ENCODE measurements at places on chromosomes 7 and 10.

GRCh38 chr10:108592956-108593355 lies 1330.4 kb downstream of the XPNPEP1 start:
- no peak for DNase-seq

DNA sequence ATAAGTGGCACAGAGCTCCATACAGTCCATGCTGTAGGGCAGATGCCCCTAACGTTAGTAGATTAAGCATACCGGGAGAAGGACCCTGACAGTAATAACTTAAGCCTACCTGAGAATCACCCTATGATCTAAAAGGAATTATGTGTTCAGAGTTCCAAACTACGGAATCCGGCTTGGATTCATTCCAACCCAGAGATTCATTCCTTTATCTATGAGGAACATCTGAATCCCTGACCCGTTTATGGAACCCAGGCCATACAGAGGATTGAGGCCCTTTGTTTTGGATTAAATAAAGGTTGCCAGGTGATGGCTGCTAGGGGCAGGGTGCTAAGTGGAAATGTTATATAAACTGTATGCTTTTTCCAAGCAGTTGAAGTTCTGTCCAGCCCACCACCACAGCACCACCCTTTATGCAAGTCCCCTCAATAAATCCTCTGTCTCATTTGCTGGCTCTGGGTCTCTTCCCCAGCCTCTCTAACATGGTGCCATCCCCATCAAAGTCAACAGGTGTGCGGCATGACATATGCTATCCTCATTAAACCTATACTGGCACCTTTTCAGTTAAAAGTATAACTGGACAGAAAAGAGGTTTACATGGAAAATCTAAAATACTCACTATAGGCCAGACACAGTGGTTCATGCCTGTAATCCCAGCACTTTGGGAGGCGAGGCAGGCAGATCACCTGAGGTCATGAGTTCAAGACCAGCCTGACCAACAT lies 9.1 kb upstream of the ANAPC16 start:
- no peak for DNase-seq

GRCh38 chr7:129166745-129167144 lies 21.7 kb upstream of the SMO start:
- no peak for DNase-seq

DNA sequence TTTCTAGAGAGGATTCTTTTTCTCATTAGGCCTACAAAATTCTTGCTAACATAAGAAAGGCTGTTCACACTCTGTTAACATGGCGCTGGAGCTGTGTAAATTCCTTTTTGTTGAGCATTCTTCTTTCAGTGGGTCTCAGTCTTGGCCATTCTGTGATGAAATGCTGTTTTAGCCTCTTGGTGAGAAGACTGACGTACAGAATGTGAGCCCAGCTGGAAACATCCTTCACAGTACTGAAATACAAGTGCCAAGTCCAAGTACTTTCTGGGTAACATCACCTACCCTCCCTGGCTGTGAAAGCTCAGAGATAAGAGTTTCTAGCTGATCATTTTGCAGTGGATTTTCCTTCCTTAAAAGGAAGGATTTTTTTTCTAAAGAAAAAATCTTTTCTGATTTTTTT lies 231.8 kb downstream of the AHR start:
- DNase-seq: no peak

DNA sequence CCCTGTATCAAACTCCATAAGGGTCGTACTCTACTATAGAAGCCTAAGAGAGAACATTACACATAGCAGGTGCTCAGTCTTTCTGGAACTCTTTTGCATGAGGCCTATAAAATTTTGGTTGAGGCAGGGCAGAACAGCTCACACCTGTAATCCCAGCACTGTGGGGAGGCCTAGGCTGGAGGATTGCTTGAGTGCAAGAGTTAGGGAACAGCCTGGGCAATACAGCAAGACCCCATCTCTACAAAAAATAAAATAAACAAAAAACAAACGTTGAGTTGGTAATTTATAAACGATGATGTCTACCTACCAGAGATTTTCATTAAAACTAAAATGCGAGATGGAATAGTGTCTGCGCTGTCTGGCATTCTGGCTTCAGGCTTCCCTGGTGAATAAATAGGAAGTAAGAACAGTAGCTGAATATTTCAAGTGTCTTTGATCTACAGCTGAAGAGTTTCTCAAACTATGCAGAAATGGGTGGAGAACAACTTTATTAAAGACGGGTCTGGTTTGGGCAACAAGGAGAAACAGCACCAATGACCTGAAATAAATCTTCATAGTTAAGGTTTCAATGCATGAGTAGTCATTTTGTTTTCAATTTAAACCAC lies 774 bp downstream of the PON2 start:
- DNase-seq: no peak

GRCh38 chr7:9557853-9558252 lies 1124.4 kb downstream of the NXPH1 start:
- DNase-seq: no peak

GRCh38 chr7:47303695-47304453 lies 278.0 kb downstream of the TNS3 start:
- DNase-seq: no peak

- no peak for DNase-seq
Observed at GRCh38 chr7:139623518-139623917, 100.0 kb downstream of the CLEC2L start.

DNA sequence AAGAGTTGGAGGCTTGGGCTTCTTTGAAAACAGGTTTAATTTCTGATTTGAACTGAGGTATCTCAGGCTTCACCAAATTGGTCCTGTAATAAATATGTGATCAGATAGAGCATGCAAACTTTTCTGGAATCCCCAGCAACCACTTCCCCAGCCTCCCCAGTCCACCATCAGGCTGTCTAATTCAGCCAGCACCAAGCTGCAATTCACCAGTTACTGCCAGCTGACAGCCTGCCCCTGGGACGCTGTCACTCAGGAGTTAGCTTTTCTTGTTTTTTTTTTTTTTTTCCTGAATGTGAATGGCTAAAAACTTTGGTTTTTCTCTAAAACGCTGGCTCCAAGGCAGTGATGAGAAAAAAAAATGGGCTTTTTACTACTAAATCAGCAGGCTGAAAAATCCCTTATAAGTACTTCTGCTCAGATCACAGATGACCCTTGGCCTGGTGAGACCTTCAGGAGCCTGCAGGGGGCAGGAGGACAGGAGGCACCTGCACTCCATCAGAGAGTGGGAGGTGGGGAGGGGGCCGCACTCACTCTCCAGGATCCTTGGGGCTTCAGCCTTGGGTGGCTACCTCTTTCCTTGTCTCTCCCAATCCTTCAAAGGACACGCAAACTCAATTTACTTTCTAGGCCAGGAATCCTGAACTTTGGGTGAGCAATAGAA lies 349.4 kb downstream of the GATA3 start:
- no peak for DNase-seq

GRCh38 chr7:122790591-122790990 lies 87.9 kb upstream of the RNF148 start:
- DNase-seq: no peak

- DNase-seq: no peak
Observed at GRCh38 chr10:79220307-79220706, 127.0 kb upstream of the PPIF start.

DNA sequence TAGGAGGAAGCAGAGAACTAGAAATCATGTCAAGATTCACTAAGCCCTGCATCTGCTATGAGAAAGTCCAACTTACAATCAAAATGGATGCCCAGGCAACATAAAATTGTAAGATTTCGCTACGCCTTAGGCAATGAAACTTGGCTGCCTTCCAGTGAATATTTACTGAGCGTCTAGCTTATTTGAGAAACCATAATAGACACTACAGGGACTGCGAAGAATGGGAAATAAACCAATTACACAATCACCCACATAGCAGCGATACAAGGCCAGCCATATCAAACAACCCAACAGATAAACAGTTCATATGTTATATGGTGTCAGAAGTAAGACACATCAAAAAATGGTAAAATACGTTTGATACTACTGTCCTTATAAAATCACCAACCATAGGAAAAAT lies 545.0 kb upstream of the C7orf33 start:
- no peak for DNase-seq

DNA sequence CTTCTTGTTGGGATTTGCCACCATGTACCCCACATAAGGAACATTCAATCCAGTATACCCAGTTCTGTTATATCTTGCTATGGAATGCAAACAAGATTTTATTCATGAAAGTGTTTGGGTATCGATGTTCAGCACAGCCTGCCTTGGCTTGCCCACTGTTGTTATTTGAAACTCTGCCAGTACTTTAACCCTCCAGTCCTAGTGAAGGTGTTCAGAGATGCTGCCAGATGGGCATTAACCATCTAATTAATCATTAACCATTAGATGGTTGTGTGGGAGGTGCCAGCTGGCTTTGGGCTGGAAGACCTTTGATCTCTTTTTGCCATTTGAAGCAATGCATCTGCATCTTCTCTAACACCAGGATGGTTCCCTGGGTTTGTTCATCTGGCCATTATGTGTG lies 363.0 kb downstream of the SH2D4B start:
- no peak for DNase-seq

GRCh38 chr10:16779384-16779915 lies 37.8 kb downstream of the RSU1 start:
- DNase-seq: no peak

DNA sequence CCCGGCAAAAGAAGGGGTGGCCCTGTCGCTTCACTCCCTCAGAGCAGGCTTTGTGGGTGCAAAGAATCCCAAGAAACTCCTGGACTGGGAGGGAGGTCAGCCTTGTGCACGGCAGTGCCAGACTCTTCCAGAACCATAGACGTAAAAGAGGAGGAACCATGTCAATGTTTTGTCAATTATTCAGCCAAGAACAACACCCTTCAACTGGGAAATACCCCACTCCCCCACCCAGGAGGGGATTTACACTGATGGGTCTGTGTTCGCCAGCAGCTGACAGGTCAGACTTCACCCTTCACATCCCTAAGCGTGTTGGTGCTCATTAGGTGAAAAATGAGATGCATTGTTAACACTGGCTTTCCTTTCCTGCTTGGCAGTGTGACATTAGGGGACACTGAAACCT lies 116.8 kb upstream of the BMPER start:
- DNase-seq: no peak

DNA sequence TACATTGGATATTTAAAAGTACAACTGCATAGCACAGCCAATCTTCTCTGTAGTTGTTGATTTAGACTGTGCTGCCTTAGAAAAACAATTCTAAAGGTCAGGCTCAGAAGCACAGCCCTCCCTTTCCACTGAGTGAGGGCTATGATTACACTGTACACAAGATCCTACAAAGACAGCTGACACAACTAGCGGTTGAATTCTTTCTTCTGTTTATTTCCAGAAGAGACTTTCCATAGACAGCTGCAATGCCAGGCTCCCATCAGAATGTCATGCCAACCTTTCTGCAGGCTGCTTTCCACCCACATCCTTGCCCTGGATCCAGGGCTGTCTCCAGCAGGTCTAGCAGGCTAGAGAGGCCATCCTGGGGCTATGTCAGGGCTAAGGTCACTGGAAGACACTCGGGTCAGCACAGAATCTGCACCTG lies 39.3 kb downstream of the FAM13C start:
- DNase-seq: no peak

- no peak for DNase-seq
Observed at GRCh38 chr10:116124777-116125176, 148.2 kb downstream of the GFRA1 start.

- DNase-seq: no peak
Observed at GRCh38 chr7:539731-540411, 20.2 kb upstream of the PDGFA start.

DNA sequence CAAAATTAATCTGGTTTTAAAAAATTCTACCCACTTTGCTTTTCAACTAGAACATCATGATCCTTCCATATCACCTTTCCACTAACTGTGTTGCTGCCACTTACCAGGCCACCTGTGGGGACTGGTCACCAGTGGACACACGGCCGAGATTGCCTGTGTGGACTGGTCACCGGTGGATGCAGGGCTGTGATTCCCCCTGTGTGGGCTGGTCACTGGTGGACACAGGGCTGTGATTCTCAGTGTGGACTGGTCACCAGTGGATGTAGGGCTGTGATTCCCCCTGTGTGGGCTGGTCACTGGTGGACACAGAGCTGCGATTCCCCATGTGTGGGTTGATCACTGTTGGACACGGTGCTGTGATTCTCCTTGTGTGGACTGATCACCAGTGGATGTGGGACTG lies 27.0 kb downstream of the UPP1 start:
- no peak for DNase-seq

DNA sequence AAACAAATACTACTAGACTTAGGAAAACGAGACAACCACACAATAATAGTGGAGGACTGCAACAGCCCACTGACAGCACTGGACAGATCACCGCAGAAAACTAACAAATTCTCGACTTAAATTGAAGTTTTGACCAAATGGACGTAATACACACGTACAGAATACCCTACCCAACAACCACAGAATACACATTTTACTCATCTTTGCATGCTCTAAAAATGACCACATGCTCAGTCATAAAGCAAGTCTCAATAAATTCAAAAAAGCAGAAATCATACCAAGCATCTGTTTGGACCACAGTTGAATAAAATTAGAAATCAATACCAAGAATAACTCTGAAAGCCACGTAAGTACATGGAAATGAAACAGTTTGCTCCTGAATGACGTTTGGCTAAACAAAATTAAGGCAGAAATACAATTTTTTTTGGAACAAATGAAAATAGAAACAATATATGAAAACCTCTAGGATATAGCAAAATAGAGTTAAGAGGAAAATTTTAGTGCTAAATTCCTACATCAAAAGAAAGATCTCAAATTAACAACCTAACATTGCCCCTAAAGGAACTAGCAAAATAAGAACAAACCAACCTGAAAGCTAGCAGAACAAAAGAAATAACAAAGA lies 30.6 kb downstream of the MAPK8 start:
- DNase-seq: no peak

GRCh38 chr7:141674171-141674671 lies 27.7 kb downstream of the DENND11 start:
- DNase-seq: peak; percentile 55

GRCh38 chr10:79158402-79159097 lies 89.8 kb downstream of the ZMIZ1 start:
- no peak for DNase-seq

DNA sequence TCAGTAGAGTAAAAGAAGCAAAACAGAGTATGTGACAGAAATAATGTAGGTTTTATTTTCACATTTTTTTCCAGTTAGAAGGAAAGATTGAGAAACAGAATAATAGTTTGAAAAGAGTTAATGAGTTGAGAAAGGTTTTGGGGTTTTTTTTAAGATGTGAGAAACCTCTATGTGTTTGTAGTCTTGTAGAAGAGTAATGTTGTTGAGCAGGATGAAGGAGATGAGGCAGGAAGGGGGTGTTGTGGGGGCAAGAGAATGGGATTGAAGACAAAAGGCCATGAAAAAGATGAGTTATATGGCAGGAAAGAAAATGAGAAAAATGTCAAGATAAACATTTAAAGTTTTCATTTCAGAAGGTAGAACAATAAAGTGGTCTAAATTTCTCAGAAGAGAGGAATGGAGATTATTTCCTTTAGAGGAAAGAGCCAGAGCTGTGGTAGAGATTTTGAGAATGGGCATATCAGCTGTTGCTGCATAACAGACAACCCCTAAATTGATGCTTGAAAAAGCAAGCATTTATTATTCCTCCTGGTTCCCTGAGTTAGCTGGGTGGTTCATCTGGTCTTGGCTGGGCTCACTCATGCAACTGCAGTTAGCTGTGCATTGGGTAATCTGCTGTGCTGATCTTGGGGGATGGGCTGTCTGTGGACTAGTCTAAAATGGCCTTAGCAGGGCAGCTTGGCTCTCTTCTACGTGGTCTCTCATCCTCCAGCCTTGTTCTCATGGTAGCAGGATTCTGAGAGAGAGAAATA lies 27.1 kb downstream of the PCGF5 start:
- no peak for DNase-seq

GRCh38 chr7:140684066-140684950 lies 11.6 kb downstream of the ADCK2 start:
- DNase-seq: no peak

- no peak for DNase-seq
Observed at GRCh38 chr7:45885264-45885882, 2.9 kb upstream of the IGFBP1 start.
